ENCODE measurements at places on chromosomes 12 and 14.

- DNase-seq = no peak
Measured at GRCh38 chr12:105880824-105881388, 257.8 kb downstream of the NUAK1 start.

- no peak for DNase-seq
Measured at GRCh38 chr14:56659964-56660551, 80.5 kb downstream of the TMEM260 start.

GRCh38 chr12:19209661-19210060, 80.1 kb downstream of the PLEKHA5 start:
- DNase-seq = no peak

- DNase-seq = no peak
Measured at GRCh38 chr12:28223858-28224257, 33.6 kb downstream of the CCDC91 start.

- no peak for DNase-seq
Measured at GRCh38 chr14:50410071-50410470, 13.4 kb upstream of the CDKL1 start.

DNA sequence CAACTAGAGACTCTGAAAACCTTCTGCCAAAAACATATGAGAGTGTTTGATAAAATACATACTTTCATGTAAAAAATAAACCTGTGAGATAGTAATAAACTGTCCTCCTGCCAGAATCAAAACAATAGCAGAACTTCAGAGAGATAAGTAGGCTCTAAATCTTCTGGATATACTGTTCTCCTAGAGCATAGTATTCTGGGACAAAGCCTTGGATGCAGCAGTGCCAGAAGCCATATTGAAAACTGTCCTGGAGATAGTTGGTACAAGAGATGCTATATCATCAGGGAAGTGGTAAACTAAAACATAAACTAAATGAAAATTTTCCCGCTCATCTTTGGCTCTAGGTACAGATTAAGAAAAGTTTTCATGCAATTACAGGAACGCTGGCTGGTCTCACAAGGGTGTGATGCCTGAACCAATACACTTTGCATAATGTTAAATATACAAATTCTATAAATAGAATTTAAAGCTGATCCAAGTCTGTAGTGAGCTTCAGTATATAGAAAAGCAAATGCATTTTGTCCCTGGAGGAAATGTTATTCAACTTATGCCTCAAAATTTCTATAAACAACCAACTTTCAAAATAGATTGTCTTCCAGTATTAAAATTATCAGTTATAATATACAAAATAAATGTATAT, 355.6 kb downstream of the ADAMTS20 start:
- DNase-seq = no peak

DNA sequence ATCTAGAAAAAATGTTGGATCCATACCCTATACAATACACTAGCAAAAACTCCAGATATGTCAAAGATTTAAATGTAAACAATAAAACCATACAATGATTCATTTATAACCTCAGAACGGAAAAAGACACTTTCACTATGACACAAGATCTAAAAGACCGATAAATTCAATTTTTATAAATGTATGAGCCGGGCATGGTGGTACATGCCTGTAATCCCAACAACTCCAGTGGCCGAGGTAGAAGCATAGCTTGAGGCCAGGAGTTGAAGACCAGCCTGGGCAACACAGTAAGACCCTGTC, 2.5 kb upstream of the SOS2 start:
- no peak for DNase-seq

DNA sequence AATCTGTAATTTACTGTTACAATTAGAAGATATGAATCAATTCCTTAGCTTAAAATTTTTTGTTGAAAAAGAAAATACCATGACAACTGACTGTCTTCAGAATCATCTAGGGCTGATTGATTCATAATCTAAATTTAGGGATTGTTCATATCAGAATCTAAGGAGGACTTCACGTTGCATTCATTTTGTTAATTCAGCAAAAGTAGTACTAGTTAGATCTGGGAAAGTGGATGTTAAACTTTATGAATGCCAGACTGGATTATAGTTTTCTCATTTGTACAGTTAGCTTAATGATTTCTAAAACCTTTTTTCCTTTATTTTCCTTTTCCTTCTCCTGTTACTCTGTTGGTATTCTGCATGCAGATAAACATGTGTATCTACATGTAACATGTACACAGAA, 135.5 kb downstream of the PDE3A start:
- DNase-seq = no peak

DNA sequence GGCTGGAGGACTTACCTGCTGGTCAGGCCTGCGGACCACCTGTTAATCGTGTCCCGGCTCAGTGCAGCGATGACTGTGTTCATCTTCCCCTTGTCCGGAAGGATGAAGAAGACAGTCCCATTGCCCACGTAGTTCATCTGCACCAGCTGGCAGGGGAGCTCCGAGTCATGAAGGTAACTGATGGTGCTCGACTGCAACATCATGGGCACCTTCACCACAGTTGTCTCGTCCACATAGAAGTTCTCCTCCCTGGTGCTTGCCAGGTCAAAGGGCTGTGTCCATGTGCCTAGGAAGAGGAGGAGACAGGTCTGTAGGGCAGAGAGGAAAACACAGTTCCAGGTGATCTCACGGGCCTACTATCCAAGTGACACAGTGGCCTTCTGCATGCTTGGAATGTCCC, 13.4 kb downstream of the SERPINA6 start:
- no peak for DNase-seq

GRCh38 chr14:57232006-57232405, 36.7 kb downstream of the EXOC5 start:
- DNase-seq = no peak

GRCh38 chr12:8501720-8502119, 11.6 kb upstream of the CLEC4D start:
- DNase-seq = no peak

- DNase-seq = no peak
Measured at GRCh38 chr14:68172627-68173026, 353.0 kb downstream of the RAD51B start.

DNA sequence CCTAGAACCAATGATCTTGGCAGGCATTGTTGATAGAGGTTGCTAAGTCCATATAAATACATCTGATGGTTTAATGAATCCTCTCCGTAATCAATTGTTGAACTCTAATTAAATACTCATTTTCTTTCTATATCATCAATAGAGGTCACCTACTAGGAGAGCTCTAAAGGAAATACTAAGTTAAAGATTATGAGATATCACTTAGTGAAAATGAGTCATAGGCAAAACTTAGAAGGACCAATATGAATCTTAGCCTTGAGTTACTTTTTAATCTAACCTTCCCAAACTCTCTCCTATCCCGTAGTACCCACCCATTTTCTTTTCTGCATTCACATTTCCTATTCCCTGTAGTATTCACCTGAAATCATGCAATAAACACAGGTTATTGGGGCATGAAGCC, 50.2 kb downstream of the MBIP start:
- no peak for DNase-seq

DNA sequence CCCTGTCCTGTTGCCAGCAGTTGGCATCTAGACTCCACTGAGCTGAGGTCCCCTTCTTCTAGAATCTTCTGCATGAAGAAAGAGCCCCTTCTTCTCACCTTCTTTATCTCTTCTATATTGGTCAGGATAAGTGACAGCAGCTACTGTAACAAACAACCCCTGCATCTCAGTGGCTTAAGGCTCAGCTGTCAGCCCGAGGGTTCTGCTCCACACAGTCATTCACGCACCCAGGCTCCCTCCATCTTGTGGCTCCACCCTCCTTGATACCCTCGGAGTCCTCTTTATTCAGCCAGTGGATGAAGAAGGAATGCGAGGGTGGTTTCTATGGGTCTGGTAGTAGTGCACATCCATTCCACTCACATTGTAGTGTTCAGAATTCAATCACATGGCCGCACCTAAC, 10.5 kb upstream of the RFLNA start:
- no peak for DNase-seq

DNA sequence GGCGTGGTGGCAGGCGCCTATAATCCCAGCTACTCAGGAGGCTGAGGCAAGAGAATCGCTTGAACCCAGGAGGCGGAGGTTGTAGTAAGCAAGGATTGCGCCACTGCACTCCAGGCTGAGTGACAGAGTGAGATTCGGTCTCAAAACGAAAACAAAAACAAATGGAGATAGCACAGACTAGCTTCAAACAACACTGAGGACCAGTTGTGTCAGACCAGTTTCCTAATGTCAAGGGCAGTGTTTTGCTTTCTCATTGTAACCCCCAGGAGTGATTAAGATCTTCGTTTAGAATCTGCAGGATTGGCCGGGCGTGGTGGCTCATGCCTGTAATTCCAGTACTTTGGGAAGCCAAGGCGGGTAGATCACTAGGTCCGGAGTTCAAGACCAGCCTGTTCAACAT, 18.5 kb downstream of the RPGRIP1 start:
- DNase-seq = no peak

GRCh38 chr14:54738009-54738408, 164.6 kb downstream of the GCH1 start:
- no peak for DNase-seq

- no peak for DNase-seq
Measured at GRCh38 chr14:70881549-70882177, 25.6 kb upstream of the PCNX1 start.

GRCh38 chr12:96719660-96720362, 187.2 kb upstream of the NEDD1 start:
- no peak for DNase-seq

GRCh38 chr12:131357920-131358319, 353.0 kb upstream of the SFSWAP start:
- DNase-seq = no peak

GRCh38 chr12:113473942-113474341, 2.3 kb upstream of the LHX5 start:
- DNase-seq = no peak

DNA sequence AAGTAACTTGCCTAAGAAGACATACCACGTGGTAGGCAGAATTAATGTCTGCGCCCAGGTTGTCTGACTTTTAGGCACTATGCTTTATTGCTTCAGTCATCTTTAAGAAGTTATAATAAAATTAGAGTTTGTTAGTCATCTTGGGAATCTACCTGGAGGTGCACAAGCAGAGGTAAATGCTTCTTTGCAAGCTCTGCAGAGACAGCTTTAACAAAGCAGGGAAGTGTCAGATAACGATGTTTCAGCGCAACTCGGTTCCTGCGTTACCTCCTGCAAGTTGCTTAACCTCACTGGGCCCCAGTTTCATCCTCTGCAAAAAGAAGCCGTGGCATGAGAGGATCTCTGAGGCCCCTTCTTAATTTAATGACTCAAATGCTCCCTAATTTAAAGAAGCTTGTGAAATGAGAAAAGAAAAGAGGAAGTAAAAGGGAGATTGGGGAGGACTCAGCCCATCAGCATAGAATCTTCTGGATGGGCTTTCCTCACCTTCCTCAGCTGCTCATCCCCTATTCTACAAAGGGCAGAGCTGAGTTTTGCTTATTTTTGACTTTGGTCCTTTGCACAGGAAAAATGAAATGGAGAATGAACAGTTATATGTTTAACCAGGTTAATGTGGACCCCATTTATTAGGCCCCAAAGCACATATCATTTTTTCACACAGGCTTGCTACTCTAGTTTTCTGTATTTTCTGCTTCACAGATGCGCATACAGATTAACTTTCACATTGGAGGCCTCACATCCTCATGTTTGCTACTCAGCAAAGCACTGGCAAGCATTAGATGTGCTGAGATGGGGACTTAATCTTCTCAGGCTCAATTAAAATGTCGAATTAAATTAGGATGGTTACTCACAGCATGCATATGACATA, 5.1 kb downstream of the ARHGDIB start:
- DNase-seq = no peak

- DNase-seq = no peak
Measured at GRCh38 chr12:70919597-70920035, 922 bp downstream of the PTPRR start.

DNA sequence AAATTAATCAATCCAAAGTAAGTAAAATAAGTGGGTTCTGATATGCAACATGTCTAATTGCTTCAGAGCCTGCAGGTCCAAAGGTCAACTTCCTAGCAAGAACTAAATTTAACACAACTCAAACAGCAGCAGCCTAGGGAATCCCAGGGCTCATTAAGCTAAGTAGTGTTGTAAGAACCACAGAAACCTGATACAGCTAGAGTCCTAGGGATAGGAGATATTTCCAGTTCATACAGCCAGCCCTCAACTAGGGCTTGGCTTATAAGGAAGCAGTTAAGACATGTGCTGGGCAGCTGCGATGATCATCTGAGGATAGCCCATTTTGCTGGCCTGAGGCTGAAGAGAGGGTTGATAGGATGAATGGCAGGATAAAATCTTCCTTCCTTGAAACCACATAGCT, at the start of gene OR4Q3:
OR4Q3 (plus strand) TSS at position 316 of the 400 bp plus-strand sequence.
- DNase-seq = no peak

GRCh38 chr12:21631367-21631766, 26.3 kb downstream of the LDHB start:
- no peak for DNase-seq

- DNase-seq = no peak
Measured at GRCh38 chr14:78170203-78170602, at the start of gene NRXN3. Gene NRXN3, plus strand, starts transcription at chr14:78170373. Its CDS starts 72,721 bp downstream, at chr14:78243094.

- DNase-seq = no peak
Measured at GRCh38 chr14:69298131-69299071, 38.4 kb downstream of the GALNT16 start.

GRCh38 chr12:113762155-113762881, 203.8 kb downstream of the RBM19 start:
- no peak for DNase-seq

DNA sequence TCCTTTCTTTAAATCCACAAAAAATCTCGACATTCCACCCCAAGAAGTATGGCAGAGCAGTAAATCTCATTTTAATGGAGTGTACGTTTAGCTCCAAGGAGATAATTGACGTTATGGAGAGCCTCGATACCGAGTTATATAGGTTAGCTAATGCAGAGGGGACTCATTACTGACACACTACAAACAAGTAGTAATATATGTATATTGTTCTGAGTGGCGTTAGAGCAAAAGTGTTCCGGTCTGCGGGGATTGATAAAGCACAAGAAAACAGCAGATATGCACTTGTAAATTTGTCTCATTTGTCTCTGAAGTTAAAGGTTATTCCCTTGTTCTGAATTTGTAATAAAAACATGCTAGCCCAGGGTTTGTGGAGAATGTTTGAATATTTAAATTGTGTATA, 84.1 kb downstream of the BCL11B start:
- DNase-seq = no peak

- no peak for DNase-seq
Measured at GRCh38 chr14:34450542-34450915, 11.5 kb downstream of the SPTSSA start.

GRCh38 chr12:91974541-91975085, 171.0 kb downstream of the BTG1 start:
- no peak for DNase-seq

GRCh38 chr14:51539571-51540037, 112.1 kb upstream of the FRMD6 start:
- DNase-seq = no peak

DNA sequence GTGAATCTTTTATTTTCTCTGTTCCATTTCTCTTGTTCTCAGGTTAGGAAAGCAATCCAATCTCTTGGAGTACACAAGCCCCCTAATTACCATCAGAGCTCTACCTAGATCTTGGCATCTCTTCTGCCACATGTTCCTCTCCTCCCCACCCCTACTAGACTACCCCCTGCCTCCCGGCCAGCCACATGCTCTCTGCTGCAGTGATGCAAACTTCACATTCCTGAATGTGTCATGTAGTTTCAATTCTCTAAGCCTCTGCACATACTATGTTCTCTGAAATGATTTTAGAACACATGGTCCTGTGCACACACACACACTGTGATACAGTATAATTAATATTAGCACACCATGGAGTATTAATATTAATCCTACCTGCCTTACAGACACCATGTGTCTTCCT, 104.6 kb downstream of the EFCAB11 start:
- no peak for DNase-seq

Data from T-helper 17 cell (primary cell).